ENCODE measurements at places on chromosomes 12 and 14.

- no peak for DNase-seq
Observed at GRCh38 chr14:49860988-49861698, 8.6 kb upstream of the NEMF start.

GRCh38 chr12:30696486-30696885 is 817 bp upstream of the IPO8 start:
- DNase-seq, result no peak

DNA sequence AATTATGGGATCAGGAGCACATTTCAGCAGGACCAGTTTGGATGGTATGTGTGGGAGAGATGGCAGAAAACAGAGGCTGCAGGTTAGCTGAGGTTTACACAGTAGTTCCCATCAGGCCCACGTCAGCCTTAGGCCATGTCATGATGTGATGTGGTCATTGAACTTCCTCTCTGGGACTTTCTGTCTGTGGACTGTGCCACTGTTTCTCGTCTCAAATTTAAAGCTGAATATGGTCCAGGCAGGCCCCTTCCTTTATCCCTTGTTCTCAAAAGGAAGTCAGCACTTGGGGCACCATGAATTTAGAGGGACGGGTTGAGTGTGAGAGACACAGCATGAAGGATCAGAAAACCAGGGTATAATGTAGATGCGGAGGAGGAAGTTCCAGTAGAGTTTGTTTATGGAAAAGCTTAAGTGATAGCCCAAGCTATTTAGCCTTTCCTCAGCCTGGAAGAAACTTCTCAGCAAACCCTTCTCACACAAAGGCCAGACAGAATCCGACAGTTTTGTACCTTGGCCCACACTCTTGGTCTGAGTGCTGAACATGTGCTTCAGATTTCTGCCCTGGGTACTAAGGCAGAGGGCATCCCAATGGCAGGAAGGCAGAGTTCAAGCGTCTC is 3.6 kb upstream of the IGFBP6 start:
- DNase-seq, result no peak

DNA sequence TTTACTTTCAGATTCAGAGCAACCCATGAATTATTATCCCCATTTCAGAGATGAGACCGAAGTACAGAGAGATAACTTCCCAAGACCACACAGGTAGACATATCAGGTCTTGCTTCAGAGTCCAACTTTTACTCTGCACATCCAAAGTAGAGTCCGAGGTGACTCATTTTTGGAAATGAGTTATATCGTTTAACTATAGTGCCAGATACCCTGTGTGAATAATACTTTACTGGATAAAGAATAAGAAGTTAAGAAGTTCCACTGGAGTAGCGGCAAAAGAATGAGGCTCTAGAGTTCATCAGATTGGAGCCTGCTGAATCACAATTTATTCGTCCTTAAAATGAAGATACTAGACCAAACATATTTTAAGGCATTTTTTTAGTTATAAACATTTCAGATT is 124.7 kb downstream of the EPS8 start:
- no peak for DNase-seq

GRCh38 chr14:55052269-55052930 is 953 bp downstream of the MAPK1IP1L start:
- no peak for DNase-seq

DNA sequence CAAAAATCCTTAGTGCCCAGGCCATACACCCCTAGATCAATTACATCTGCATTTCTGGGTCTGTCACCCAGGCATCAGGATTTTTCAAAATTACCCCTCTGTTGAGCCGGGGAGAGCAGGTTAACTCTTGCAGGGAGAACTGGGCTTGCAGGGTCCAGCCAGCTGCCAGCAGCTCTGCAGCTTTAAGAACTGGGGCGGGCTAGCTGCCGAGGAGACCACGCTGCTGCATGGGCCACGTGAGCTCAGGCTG is at the start of gene DGLUCY:
Gene DGLUCY (plus strand): TSS at position 245 of the 250 bp plus-strand sequence. CDS start 46,222 bp downstream, outside the sequence.
- no peak for DNase-seq

DNA sequence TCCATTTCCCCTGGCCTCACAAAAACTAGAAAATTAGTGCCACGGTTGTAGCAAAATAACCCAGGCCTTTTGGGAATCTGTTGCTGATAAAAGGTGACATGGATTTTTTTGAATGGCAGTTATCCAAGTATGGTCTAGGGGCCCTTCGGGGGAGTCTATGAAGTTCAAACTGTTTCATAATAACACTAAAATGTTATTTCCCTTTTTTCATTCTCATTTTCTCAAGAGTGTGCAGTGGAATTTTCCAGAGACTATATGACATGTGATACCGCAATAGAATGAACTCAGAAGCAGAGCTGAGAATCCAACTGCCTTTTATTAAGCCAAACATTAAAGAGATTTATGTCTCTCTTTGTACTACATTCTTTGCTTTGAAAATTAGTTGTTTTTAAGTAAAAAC is 26.9 kb downstream of the GSTZ1 start:
- DNase-seq, result no peak
